ENCODE measurements at places on chromosomes 7 and 10.

GRCh38 chr7:78062214-78062613, 263.6 kb downstream of the PHTF2 start:
- DNase-seq: no peak

GRCh38 chr10:91616137-91616536, 16.7 kb downstream of the PPP1R3C start:
- no peak for DNase-seq

- no peak for DNase-seq
Observed at GRCh38 chr10:105148456-105148855, 507.4 kb downstream of the SORCS3 start.

DNA sequence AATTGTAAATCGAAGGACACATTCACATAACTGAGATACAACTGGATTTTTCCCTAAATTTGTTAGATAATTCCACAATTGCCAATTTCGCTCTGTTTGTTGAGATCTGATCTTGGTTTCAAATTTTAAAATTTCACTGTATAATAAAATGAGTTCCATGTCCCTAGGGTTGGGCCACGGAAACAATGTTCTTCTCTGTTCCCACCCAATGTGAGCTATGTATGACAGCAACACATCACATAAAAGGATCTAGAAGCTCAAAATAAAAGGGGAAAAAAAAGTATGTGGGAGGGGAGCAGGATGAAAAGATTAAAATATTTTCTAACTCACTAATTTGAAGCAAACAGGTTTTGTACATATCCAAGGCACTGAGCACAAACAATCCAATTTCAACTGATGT, 287.8 kb upstream of the MKLN1 start:
- DNase-seq: no peak

DNA sequence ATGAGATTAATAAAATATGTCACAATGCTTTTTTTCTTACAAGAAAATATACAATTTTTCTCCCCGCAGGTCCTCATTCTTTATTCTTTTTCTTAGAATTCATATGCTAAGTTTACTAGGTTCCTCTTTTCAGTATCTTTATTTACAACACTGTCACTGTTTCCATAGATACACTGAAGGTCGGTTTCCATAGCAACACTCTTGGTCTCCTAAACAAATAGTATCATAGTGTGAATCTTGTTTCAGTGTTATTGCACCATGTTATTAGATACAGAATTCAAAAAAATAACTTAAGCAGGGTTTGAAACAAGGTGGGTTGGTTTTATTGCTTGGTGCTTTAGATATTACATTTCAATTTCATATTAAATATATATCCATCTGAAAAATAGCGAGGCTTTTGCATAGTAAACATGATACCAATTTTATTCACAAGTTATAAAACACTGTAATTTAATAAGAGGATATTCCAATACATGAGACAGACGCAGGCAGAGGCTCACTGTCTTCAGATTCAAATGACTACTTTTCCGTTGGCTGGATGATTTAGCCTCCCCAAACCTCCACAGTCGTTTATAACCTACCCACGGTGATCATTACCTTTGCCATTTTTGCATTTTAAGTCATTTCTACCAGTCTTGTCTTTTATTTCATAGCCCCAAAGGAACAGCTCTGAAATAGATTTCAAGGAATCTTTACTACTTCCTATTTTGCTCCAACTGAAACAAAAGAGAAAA, 88.9 kb upstream of the KLF6 start:
- DNase-seq: peak; percentile 41

GRCh38 chr10:70357565-70357964, 24.9 kb downstream of the LRRC20 start:
- DNase-seq: no peak

DNA sequence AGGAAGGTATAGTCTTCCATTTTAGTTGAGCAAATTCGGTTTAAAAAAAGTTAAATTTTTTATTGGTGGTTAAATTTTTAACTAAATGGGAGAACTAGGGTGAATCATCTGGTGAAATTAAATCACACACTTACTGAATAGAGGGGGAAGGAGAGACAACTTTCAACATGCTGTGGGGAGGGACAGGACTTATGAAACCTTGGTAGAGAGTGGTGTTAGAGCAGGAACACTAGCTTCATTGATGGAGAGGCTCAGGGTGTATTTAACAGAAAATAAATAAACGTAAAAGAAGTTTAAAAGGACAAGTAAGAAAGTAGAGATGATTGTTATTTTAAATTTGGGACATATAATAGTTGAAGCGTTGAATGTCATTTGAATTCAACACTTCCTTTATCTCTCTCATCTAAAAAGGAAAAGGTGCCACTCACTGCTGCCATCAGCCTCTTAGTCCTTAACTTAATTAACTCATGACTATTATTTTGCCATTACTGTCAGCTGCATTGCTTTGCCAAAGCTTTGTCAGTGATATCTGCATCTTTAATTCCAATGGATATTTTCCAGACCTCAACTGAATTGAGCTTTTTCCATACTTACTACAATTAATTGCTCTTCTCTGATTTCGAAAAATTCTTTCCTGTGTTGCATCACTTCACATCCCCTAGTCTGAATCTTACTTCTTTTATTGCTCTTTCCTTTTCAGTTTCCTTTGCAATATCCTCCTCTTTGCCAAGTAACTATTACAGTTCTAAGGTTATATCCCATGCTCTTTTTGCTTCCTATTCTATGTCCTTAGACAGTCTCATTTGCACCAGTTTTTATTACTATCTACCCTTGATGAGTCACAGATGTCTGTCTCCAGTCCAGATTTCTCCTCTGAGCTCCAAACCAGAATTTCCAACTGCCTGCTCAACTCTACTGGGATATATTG, 71.7 kb downstream of the GNAT3 start:
- no peak for DNase-seq

DNA sequence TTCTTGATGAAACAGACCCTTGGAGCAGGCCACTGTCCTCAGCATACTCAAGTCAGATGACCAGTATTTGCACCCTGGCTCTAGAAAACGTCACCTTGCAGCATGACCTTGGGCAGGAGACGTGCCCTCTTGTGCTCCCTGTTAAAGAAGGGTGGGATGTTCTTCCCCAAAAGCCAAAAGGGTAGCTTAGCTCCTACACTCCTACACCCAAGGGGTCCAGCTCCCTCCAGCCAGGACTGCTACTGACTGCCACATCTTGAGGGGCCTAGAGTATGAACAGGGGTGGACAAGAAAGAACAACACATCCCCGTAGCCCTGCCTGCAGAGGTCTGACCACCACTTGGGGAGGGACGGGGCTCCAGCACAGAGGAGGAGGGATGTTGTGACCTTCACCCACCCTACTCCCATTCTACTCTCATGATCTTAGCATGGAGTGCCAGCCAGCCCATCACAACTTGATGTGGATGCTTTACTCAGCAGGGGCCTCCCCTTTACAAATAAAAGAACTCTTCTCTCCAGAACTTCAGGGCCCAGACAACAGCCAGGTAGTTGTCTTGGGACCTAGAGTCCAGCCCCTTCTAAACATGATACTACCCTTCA, 165.3 kb upstream of the ZMIZ1 start:
- DNase-seq: no peak

- DNase-seq: no peak
Observed at GRCh38 chr7:84536271-84536870, 341.8 kb upstream of the SEMA3A start.

GRCh38 chr10:92122941-92123450, 167.9 kb downstream of the CPEB3 start:
- no peak for DNase-seq

GRCh38 chr10:98481404-98481945, 34.7 kb upstream of the HPS1 start:
- DNase-seq: no peak

- DNase-seq: no peak
Observed at GRCh38 chr7:27735165-27735564, 4.8 kb upstream of the TAX1BP1 start.

- DNase-seq: no peak
Observed at GRCh38 chr7:99229234-99229633, 21.3 kb upstream of the KPNA7 start.

- no peak for DNase-seq
Observed at GRCh38 chr10:33332183-33333065, 2.0 kb downstream of the NRP1 start.

GRCh38 chr7:113521468-113521867, 397.3 kb downstream of the PPP1R3A start:
- DNase-seq: no peak

DNA sequence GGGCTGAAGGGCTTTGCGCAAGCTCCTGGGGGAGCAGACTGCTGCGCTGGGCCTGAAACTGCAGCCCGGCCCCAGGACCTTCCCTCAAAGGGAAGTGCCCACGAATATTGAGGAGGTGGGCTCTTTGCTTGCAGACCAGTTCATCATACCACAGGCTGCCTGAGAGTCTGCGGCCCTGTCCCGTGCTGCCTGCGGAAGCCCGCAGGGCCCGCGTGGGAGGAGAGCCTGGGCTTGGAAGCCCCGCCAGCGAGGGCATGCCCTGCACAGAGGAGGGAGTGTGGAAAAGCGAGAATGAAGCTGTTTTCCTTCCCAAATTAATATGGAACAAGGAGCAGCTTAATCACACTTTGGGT, 83.6 kb upstream of the MKI67 start:
- DNase-seq: no peak

DNA sequence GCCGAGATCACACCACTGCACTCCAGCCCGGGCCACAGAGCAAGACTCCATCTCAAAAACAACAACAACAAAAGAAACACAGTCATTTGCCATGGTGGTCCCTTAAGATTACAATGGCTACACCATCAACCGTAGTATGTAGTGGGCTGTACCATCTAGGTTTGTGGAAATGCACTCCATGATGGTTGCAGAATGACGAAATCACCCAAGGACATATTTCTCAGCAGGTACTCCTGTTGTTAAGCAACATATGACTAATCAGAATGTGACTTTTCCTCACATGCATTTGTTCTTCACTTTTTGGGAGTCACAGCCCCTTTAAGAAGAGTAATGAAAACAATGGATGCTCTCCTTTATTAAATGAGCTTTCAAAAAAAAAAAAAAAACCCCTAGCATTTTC, 11.0 kb downstream of the SVIL start:
- DNase-seq: no peak

DNA sequence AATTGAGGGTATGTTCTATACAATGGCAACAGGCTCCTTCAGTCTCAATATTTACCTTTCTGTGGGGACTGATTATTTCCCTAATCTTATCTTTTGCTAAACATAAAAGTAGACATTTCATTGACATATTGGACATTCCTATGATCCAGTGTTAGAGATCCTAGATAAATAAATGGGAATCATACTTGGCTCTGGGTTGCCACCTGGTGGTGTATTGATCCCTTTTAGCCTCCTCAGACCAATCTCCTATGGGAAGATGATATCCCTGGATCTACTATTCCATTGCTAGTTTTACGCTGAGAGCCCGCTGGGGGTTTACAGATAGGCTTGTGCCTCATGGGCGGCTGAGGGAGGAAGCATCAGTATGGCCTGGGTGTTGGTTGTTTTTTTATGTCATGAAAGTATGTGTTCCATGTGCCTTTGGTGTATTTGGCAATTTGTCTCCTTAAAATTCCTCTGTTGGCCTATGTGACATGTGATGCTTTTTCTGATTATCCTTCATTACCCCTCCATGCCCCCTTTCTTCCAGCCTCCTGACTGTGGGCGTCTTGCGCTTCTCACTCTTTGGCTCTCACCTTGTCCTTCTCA, 18.8 kb downstream of the CELF2 start:
- DNase-seq: no peak

- no peak for DNase-seq
Observed at GRCh38 chr10:54958844-54959243, 157.8 kb upstream of the PCDH15 start.

GRCh38 chr10:119138346-119139306, 26.9 kb downstream of the SFXN4 start:
- no peak for DNase-seq

DNA sequence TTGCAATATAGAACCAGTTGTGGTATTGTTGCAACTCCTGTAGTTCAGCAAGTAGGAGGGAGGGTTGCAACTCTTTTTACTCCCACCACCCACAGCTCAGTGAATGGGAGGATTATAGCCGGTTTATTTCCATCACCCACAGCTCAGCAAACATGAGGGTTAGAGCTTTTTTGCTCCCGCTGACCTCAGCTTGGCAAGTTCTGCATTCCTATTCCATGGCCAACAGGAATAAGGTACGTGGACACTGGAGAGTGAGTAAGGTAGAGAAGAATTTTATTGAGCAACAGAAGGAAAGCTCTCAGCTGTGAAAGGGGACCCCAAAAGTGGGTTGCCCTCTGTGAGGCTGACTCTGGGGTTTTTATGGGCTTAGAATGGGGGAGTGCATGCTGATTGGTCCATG, 167.1 kb upstream of the SMIM30 start:
- DNase-seq: no peak

- no peak for DNase-seq
Observed at GRCh38 chr7:50662996-50663395, 97.8 kb upstream of the DDC start.

GRCh38 chr7:104156842-104157277, 51.0 kb downstream of the ORC5 start:
- peak; percentile 25 for DNase-seq

DNA sequence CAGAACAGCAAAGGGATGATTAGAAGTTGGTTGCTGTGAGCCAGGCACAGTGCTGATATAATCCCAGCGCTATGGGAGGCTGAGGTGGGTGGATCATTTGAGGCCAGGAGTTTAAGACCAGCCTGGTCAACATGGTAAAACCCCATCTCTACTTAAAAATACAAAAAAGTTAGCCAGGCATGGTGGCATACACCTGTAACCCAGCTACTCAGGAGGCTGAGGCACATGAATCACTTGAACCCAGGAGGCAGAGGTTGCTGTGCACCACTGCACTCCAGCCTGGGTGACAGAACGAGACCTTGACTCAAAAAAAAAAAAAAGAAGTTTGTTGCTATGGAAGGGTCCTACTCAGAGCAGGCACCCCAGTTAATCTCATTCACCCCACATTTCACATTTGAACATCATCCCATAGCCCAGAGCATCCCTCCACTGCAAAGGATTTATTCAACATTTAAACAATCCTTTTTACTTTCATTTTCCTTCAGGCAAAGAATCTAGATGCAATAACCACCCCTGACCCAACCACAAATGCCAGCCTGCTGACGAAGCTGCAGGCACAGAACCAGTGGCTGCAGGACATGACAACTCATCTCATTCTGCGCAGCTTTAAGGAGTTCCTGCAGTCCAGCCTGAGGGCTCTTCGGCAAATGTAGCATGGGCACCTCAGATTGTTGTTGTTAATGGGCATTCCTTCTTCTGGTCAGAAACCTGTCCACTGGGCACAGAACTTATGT, 4.1 kb downstream of the IL6 start:
- no peak for DNase-seq

DNA sequence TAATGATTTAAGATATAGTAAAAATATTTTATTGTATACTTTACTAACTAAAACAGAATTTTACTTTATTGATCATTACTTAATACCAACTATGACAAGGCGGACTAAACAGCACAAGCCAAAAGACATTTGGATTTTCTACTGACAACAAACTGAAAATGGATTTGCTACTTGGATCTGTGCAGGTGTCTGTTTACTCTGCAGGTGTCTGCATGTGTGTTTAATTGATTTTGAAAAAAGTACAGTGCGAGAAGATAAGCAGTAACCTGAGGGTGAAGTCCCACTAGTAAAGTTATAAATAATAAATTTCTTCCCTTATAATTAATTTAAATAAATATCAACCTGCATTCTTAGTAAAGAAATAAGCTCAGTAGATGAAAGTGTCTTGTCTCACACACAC, 696.8 kb upstream of the MBL2 start:
- no peak for DNase-seq

- DNase-seq: no peak
Observed at GRCh38 chr10:32111585-32111984, 55.4 kb upstream of the KIF5B start.

Data from NCI-H1436 (cell line).